NCI-H69 (cell line): ENCODE measurements at places on chromosomes 2 and 18.
A peak's percentile ranks its signal among the peaks of the same experiment; 100 is the strongest.

GRCh38 chr2:19532547-19533196, 174.2 kb upstream of the OSR1 start:
- no peak for DNase-seq

GRCh38 chr2:49914281-49914680, 760.0 kb upstream of the FSHR start:
- DNase-seq: peak; percentile 54

DNA sequence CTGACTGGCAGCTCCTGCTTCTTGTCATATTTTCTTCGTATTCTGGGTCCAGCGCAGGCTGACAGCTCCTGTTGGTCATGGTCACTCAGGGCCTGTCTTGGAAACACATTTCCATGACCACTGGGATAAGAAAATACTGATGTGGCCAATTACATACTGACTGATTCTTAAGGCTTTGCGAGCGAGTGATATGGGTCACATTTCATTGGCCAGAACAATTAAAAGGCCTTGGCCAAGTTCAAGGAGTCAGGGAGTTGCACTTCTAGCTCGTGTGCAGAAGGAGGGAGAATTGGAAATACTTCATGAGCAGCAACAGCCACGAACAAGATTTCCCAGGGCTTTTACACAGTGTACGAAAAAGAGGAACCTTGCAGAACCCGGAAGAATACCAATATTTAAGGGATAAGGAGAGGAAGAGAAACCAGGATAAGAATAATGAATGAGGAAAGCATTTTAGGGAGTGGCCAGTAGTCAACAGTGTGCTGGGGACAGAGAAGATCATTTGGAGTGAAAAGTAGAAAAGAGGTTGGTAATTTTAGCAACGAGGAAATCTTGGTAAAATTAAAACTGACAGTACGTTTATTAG, 149.5 kb downstream of the ATP9B start:
- DNase-seq: no peak

DNA sequence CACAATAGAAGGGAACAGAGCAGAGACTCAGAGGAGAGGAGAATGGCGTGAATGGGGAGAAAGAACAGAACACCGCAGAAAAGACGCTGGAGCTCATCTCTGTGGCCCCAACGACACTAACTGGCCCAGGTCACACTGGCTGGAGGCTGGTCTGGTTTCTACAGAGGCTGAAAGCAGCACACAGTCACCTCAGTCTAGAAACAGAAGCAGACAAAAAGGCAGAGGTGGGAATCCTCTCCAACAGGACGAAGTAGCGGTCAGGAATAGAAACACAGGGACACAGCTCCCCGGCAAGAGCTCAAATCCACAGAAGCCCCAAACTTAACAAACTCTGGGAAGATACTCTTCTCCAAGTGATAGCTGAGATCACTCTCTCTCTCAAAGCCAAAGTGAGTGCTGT, 9.2 kb downstream of the SLC66A2 start:
- DNase-seq: no peak

- DNase-seq: no peak
These were observed 1.8 kb downstream of the PAX8 start for GRCh38 chr2:113276761-113277425.
